ENCODE measurements at places on chromosomes 2 and 18.

DNA sequence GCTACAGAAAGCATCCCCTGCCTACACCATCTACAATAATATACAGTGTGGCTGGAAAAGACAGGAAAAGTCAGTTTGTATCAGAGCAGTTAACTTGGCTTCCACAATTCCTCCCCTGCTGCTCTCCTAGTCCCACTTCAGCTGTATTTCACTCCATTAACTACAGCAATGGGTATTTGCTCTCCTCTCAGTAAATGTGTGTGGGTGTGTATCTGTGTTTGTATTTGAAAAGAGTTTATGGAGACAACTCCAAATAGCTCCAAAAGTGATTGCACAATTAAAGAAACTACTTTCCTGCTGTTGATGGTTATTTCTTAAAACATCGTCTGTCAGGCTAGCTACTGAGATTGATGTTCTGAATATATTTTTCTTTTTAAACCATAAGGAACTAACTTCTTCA is 333.7 kb upstream of the FIGN start:
- DNase-seq, result no peak

DNA sequence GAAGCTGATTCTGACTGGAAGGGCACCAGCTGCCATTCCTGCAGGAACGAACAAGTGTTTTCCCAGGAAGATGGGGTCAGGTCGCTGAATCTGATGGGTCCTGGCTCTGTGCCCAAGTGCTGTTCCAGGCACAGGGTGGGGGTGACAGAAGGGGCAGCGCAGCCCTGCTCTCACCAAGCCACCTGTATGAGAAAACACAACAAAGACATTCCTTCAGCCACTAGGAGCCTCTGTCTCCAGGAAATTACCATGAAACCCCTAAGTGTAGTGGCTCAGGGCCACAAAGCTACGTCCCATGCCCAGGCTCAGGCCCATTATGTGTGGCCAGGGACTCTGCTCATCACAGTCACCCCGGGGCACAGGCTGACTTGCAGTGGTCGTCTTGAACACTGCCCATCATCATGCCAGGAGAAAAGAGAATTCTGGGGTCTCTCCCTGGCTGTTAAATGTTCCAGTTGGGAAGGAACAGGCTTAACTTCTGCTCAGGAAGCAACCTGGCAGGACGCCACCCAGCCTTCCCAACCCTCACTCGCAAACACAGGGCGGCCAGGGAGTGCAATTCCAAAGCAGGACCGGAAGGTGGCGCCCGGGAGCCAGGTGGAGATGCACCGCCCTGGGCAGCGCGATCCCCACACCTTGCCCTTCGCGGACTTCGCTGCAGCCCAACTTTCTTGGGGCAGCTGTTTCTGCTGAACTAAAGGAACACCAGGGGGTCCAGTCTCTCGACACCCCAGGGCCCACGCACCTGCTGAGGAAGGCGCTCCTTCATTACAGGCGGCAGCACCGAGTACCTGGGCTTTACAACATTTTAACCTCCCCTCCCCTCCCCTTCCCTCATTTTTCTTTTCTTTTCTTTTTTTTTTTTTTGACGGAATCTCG is 11.0 kb upstream of the SFTPB start:
- DNase-seq, result peak; percentile 72

- no peak for DNase-seq
These were observed 48.6 kb downstream of the MYO7B start for GRCh38 chr2:127584047-127584446.

GRCh38 chr2:2721296-2721835 is 390.3 kb upstream of the MYT1L start:
- DNase-seq, result no peak

GRCh38 chr18:66533693-66534092 is 70.2 kb downstream of the CDH19 start:
- no peak for DNase-seq

- DNase-seq, result no peak
These were observed 41.6 kb upstream of the GORASP2 start for GRCh38 chr2:170887496-170887895.

DNA sequence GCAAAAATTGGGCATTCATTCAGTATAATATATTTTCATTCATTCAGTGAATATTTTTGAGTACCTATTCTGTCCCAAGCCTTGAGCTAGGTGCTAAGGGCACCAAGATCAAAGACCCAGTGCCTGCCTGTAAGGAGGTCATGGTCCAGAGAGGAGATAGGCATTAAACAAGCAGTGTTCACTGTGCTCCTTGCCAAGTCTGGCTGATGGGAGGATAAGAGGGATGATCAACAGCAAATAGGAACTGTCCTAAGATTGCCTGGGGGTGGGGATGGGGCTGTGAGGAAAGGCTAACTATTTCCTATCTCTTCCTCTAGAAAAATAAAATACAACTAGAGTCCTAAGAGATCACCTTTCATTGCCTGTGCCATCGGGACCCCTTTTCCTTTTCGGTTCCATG is 60.4 kb downstream of the SETBP1 start:
- no peak for DNase-seq

GRCh38 chr2:205959521-205959920 is 126.5 kb downstream of the INO80D start:
- DNase-seq, result no peak

Data from neural progenitor cell (in vitro differentiated cells).